ENCODE measurements at places on chromosomes 6 and 20.

- no peak for DNase-seq
Measured at GRCh38 chr6:11224966-11225463, 7.5 kb downstream of the NEDD9 start.

GRCh38 chr6:25585225-25585624 lies 66.8 kb upstream of the SCGN start:
- DNase-seq: no peak

GRCh38 chr20:3222635-3223600 lies 13.6 kb downstream of the ITPA start:
- DNase-seq: peak; percentile 41

DNA sequence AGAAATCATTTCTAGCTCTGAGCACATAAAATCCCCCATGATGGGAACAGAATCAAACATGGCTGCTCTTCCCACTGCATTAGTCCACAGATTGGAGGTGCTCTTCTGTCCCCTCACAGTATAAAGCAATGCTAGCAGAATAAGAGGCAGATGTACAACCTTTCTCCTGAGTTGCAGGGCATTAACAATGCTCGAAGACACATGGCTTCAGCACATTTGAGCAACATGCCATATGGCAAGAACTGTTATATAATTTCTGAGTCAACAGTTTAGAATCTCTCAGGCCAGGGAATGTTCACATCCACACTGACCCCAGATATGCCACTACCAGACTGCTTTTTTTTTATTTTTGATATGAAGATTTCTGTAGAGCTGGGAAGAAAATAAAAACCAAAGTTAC lies 119.6 kb downstream of the KIF13A start:
- no peak for DNase-seq

- no peak for DNase-seq
Measured at GRCh38 chr20:47815416-47815806, 30.1 kb upstream of the SULF2 start.

- DNase-seq: no peak
Measured at GRCh38 chr6:57283911-57284455, 33.4 kb upstream of the PRIM2 start.

GRCh38 chr6:24926192-24926591 lies 9.6 kb downstream of the RIPOR2 start:
- no peak for DNase-seq

DNA sequence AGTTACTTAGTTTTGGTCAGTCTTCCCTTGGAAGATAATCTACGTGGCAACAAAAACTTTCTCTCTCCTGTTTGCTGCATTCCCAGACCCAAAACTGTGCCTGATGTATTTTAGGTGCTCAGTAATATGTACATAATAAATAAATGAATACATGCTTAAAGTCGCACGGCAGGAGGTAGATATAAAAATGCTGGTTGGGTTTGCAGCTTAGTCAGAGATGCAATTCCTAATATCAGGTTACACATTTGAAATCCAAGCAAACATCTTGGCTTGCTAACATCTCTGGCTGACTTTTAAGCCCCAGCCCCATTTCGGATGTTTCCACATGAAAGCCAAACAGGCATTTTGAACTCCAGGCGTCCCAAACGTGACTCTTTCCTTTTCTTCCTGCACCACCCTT lies 91.0 kb downstream of the KCNQ5 start:
- DNase-seq: no peak

DNA sequence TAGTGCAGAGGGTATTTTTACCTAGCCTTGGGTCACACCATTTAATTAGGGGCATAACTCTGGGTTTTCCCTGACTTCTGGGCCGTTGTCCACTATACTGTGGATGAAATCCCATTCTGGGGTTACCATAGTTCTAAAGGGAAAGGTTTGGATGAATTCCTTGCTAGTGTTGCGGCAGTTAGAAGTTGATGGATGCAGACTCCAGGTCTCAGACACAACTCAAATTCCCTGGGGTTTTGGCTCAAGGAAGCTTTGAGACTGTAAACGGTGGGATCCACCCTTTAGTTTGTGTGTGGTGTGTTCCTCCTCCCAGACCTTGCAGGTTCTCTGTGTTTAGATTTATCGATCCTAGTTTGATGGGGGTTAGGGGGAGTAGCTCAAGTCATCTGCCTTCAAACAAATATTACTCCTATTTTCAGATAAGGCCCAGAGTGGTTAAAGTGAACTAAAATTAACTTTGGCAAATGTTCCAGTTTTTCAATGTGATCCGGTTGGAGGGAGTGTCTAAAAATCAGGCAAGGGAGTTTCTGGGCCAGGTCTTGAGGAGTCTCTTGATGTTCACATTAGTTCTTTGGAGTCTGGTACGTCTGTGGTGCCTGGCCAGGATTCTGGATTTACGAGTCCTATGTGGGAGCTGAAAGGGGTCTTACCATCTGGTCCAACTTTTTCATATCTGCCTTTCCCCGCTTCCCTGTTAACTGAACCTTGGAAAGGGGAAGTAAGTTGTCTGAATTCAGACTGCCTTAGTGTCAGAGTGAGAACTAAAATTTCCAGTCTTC lies 1.5 kb downstream of the RALY start:
- DNase-seq: no peak

DNA sequence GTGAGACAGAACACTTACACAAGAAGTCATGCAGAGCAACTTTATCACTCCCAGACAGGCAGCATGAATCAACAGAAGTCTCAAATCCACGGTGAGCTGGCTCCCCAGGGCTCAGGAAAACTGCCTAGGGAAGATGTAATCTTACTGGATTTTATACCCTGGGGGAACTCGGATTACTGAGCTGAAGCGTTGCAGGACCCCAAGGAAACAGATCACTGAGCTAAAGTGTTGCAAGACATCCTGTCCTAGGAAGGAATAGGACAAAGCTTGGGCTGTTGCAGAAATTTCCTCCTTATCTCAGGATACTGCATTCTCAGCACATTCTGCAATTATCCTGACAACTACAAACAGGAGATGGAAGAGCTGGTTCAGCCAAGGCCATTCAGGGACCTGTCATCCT lies 224.8 kb downstream of the TFAP2A start:
- DNase-seq: no peak

- DNase-seq: no peak
Measured at GRCh38 chr6:165973473-165973872, 194.2 kb downstream of the TBXT start.

DNA sequence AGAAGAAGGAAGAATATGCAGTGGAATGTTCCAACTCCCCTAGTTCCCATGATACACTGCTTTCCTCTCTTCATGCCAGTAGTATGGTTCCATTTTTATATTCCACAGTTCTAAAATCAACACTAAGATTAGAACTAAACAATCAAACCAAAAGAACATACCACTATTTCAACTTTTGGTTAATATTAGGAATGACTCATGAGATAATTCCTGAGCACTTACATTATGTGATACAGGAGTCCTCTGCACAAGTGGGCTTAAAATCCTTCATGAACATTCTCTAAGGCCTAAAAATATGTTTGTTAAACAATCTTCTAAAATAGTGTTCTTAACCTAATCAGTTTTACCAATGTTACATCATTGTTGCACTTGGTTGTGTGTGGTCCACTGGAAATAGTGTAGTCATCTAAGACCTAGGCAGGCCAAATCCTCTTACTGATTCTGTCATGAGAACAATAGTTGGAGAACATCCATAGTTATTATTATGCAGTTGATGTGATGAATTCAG lies 30.3 kb upstream of the RCAN2 start:
- no peak for DNase-seq

- peak; percentile 56 for DNase-seq
Measured at GRCh38 chr20:46022411-46023147, 6.4 kb upstream of the SLC12A5 start.

DNA sequence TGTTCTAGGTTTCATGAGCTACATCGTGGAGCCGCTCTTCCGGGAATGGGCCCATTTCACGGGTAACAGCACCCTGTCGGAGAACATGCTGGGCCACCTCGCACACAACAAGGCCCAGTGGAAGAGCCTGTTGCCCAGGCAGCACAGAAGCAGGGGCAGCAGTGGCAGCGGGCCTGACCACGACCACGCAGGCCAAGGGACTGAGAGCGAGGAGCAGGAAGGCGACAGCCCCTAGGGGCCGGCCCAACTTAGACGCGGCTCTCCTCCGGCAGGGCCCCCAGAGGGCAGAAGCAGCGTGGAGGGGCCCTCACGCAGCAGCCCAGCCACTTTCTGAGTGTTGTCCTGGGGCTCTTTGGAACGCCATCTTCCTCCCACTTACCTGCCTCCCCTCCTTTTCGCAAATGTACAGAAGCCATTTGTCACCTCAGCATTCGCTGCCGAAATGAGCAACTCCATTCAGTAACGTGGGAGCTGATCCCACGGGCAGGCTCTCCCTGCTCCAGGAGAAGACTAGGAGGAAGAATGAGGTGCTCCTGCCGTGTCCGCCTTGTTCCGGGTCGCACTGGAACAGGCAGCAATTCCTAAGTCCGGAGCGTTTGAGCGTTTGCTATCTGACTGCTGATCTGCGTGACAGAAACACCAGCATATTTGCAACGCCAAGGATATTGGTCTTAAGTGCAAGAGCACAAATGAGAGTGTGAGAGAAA lies 58.4 kb downstream of the MTFR2 start:
- DNase-seq: no peak

GRCh38 chr6:50653253-50653652 lies 60.1 kb upstream of the TFAP2D start:
- DNase-seq: no peak

GRCh38 chr20:23132293-23132929 lies 46.3 kb upstream of the CD93 start:
- no peak for DNase-seq

GRCh38 chr6:30829639-30830255 lies 54.6 kb upstream of the DDR1 start:
- DNase-seq: no peak

DNA sequence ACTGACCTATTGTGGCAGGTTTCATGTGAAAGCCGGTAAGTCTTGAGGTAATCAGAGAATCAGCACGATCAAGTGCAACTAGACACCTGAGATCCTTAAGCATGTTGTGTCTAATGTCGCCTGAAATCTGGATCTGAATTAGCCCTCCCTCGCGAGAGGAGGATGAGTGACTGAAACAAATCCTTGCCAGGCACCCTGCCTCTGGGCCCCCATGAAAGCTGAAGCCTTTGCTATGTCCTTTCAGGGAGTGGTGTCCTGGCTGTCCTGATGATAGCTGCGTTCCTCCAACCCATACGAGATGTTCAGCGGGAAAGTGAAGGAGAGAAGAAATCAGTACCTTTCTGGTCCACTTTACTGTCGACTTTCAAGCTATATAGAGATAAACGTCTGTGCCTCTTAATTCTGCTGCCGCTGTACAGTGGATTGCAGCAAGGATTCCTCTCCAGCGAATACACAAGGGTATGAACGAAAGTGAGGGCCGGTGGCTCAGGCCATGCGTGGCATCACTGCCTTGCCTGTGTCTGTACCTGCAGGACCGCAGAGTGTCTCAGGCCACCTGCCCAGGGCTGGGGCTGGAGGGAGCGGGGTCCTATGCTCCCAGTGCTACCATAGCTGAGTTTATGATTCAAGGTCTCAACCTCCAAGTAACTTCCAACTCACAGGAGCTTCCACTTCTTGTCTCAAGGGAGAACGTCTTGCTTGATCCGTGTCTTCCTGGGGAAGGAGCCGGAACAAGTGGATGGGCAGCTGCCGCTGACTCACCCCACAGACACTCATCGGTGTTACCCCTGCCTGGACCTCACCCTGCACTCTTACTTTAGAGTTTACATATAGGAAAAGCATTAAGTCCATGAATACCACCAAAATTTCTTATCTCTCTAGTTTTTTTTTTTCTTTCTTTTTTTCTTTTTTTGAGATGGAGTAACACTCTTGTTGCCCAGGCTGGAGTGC lies 12.8 kb downstream of the UNC93A start:
- DNase-seq: no peak

DNA sequence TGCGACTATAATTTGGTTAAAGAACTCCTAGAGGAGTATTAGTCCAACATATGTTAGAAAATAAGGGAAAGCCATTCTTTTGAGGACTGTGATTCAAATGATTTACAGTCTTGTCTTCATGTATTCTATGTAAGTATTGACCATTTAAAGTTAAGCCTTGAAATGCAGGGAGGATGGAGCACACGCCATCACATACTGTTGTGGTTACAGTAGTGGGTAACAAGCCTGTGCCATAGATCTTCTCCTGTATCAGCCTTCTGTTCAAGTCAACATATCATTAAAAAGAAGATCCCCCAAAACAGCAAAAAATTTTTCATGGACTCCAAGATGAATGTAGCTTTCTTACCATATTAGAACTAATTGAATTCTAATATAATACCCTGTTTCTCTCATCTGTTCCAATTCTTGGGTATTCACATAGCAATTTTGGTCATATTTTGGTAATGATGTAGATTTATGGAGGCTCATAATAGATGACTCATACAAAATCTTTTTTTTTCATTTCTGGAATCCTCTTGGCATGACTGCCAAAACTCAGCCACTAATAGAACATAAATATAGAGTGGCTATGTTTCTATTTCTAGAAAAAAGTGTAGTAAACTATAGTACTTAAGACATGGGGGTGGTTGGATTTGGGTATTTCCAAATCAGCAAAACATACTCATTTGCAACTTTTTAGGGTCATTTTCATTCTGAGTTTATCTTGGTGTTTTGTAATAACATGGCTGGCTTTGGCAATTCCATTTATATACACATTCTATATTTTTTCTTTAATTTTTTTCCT lies 413.5 kb downstream of the BCKDHB start:
- no peak for DNase-seq

DNA sequence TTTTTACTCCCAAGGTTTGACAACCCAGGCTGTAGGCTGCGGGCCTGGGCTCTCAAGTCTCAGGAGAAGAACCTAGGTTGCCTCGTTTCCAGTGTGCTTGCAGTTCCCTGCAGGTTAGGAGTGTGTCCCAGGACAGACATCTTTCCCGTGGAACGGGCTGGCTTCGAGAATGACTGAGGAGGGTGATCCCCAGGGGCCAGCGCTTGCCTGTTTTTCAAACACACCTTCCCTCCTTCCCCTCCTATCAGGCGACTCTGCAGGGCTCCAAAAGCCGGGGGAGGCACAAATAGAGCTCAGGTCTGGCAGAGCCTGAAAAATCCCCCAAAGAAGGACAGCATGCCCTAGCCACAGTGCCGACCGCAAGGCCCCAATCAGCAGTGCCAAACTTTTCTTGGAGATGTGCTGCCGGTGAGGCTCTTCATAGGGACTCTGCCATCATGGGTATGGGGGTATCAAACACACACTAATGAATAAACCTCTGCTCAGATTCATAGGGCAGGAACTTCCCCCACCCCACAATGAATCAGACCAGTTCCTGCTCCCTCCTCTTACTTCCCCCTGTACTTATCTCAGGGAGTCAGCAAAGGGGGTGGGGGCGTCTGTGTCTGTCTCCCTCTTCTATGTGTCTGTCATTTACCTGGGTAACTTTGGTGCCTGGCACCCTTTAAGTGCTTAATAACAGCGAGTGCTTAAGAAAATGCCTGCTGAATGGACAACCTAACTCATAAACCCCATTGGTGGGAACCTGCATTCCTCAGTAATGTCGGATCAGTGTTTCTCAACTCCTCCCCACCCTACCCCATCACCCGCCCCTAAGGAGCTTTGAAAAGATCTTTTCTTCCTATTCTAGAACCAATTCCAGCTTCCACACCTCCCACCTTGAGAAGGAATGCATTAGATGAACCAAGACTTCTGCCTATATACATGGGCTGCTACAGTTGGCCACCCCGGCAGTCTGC lies 1.6 kb downstream of the KCNG1 start:
- DNase-seq: no peak

- DNase-seq: peak; percentile 13
Measured at GRCh38 chr20:49712996-49713752, 504 bp downstream of the B4GALT5 start.
